ENCODE measurements at places on chromosomes 2 and 18. TPM values are rescaled to one million over a fixed set of nuclear protein-coding genes. Genes with fewer than 3 reads are reported as not detected.

Gene FAHD2B
- 8.2 TPM for polyA plus RNA-seq

DNA sequence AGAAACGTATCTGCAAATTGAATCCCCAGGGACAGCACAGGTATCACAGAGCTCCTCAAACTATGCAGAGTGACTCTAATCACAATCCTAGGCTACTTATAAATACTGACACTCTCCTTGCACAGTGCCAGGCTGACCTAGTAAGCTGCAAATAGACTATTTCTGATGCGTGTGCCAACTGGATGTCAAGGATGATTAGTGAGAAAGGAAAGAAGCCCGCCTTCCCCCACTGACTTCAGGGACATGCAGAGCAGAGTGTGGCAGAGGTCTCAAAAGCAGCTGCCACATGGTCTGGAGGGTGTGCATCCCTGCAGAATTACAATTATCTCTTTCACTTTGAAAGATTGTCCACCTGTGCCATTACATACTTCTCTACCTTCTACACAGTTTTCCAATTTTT lies 235.6 kb downstream of the CPS1 start:
- no peak for DNase-seq

DNA sequence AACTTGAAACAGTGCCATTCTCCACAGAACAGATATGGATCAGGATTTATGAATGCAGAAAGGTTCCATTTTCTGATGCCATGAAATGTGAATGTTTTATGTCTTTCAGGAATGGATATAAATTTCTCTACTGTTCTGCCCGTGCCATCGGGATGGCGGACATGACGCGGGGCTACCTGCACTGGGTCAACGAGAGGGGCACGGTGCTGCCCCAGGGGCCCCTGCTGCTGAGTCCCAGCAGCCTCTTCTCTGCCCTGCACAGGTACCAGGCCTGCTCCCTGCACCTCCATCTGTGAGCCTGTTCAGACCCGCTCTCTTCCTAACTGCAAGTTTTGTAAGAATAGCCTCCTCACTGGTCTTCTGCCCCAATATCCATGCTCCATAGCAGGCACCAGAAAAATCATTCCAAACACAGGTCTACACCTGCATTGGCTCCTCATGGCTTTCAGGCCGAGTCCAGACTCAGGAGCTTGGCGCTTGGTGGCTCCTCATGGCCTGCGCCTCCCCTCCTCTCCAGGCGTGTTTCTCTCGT lies 68.6 kb downstream of the LPIN1 start:
- DNase-seq, result no peak

GRCh38 chr2:134253117-134253704 lies 661 bp upstream of the MGAT5 start:
- DNase-seq, result no peak

GRCh38 chr2:44793322-44793870 lies 148.1 kb upstream of the SIX3 start:
- DNase-seq, result no peak

Gene NEB
- polyA plus RNA-seq, result 0.10 TPM

- DNase-seq, result no peak
Measured at GRCh38 chr2:215982465-215982875, 30.9 kb downstream of the MREG start.

GRCh38 chr2:162188451-162188850 lies 36.4 kb upstream of the GCG start:
- DNase-seq, result no peak

- DNase-seq, result no peak
Measured at GRCh38 chr2:171402906-171403580, 30.7 kb downstream of the METTL8 start.

DNA sequence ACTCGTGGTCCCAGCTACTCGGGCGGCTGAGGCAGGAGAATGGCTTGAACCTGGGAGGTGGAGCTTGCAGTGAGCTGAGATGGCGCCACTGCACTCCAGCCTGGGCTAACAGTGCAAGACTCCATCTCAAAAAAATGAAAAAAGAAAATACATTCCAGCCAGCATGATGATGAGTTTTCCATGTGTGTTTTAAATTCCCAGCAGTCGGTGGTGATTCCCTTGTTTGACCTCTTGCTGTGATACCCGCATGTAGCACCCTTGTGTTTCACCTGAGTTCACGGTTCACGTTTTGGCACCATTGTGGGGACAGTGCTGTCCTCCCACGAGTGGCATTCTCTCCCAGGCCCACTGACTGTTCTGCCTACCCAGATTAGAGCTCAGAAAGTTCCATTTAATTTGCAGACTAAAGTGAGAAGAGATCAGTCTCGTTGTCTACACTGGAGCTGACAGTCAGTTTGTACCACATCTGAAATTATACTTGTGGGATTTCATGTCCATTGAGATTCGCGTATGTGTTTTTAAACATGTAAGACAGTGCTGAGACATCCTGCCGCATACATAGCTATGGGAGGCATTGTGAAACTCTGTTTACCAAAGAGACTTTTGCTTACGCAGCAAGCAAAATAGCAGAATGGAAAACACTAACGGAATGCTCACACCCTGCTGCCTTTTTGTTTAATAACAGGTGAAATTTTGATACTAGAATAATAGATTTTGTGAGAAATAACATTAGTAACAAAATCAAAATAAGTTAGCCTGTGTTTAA lies 157.1 kb downstream of the GBX2 start:
- no peak for DNase-seq

- no peak for DNase-seq
Measured at GRCh38 chr18:63788447-63789096, 13.4 kb downstream of the SERPINB7 start.

GRCh38 chr2:19435815-19436214 lies 77.4 kb upstream of the OSR1 start:
- DNase-seq, result no peak

Gene SERPINB10
- polyA plus RNA-seq, result not detected

GRCh38 chr2:48444404-48444803 lies 85.5 kb upstream of the STON1 start:
- no peak for DNase-seq

DNA sequence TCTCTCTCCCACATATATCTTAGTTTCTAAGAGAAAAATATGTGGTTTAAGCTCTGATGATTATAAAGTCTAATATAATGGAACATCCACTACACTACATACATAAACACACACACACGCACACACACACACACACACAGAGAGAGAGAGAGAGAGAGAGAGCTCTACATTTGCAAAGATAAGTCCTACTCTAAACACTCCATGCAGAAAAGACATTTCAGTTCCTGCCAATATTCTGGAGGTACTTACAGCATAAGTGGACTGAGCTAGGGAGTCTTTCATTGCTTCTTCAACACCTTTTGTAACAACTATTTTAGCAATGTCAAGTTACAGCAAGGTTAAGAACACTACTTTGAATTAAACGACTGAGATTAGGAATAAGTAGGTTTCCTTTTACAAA lies 80.1 kb downstream of the FIGN start:
- no peak for DNase-seq

GRCh38 chr2:240431271-240431660 lies 4.2 kb upstream of the GPC1 start:
- DNase-seq, result no peak

DNA sequence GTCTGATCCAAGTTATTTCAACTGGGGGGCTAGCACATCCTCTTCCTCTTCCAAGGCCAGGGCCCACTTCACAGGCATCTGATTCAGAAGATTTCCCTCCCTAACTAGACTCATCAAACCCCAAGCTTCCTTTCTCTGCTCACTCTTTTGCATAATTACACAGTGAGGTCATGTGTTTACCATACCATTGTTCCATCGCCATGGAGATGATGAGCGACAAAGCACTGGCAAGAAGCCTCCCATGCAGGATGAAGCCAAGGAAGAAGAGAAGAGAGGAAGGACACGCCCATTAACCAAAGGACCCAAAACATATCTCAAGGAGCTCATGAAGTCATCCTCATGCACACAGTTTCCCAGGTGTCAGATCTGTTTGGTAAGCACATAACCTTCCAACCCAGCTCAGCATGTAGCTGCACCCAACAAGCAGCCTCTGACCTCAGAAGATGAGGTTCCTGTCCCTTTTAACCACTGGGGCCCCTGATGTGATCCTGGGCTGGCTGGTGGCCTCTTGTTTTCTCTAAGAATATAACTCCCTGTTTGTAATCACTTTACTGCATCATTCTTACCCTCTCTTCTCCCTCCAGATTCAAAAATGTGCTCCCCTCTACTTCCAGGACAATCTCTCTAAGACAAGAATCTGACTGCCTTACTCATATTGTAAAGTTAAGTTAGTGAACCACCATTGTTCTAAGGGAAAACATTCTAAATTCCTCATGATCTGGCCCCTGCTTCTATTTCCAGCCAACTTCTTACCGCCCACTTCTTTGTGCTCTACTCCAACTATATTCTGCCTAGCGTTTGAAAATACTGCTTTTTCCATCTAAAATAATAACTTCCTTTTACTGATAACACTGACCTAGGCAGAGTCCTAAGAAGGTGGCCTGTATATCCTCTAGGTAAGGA lies 190.1 kb downstream of the TTC32 start:
- DNase-seq, result no peak

DNA sequence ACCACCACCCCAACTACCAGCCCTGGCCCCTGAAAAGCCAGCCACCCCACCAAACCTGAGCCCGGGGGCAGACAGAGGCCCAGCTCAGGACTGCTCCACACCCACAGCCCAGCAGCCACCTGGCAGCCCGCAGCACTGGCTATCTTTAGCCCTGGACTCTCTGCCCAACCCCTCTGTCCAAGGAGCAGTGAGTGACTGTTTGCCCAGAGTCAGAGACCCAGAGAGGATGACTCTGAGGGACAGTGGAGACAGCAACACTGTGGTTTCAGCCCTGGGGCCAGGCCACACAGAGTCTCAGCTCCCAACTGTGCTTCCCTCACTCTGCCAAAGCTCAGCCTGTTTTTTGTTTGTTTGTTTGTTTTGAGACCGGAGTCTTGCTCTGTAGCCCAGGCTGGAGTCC lies 32.6 kb downstream of the BIN1 start:
- no peak for DNase-seq

- DNase-seq, result no peak
Measured at GRCh38 chr2:155350783-155351580, 652.5 kb downstream of the KCNJ3 start.

DNA sequence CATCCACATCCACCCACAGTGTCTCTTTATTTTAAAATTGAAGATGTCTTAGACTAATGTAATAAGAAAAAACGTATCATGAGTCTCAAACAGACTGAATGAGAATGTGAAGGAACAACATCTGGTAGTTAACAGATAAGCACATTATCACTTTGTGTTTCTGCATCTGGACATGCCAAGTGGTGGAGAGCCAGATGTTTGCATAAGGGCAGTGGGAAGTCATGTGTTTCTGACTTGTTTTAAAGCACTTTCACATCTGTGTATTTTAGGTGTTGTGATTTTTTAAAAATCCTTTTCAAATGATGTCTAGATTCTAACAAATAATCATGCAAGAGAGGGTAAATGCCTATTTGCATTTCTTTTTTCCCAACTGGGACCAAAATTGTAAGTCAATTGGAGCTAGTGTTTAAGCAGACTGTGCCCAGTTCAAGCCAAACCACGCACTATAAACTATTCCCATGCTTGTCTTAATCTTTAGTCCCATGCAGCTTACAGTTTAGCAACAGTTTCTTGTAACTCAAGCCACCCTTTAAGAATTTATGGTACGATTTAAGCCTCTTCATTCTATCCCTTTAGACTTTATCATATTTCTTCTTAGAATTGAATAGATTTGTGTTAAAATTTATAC lies 272.7 kb upstream of the DOK6 start:
- DNase-seq, result no peak

Gene RAMP1
- not detected for polyA plus RNA-seq

- DNase-seq, result no peak
Measured at GRCh38 chr2:140695155-140695554, 1435.7 kb downstream of the LRP1B start.

- no peak for DNase-seq
Measured at GRCh38 chr2:27019931-27020855, 12.6 kb upstream of the TMEM214 start.

Gene ST6GAL2
- polyA plus RNA-seq, result not detected

- DNase-seq, result no peak
Measured at GRCh38 chr2:118992740-118993391, 50.9 kb downstream of the MARCO start.

Gene APLF
- 2.9 TPM for polyA plus RNA-seq

Gene SCN3A
- 18.1 TPM for polyA plus RNA-seq

- no peak for DNase-seq
Measured at GRCh38 chr2:30759481-30759880, 47.8 kb downstream of the CAPN13 start.

- DNase-seq, result no peak
Measured at GRCh38 chr2:158761621-158762020, 33.5 kb upstream of the DAPL1 start.

GRCh38 chr18:25895518-25895917 lies 194.9 kb downstream of the SS18 start:
- DNase-seq, result no peak

DNA sequence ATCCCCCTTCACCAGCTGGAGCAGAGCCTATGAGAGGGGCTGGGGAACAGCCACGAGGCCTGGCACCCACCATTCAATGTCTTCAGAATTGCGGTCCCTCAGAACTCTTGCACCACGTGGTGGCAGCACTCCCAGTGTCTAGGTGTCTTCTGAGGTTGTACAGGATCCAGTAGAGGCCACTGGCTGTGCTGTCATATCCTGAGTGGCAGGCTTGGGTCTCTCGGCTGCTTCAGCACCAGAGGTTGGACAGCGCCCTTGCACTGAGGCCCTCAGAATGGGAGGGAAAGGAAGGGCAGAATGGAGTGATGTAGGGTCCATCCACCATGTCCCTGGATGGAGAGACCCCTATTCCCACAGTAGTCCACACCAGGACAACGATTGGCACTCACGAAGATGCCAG lies 112.0 kb upstream of the TEKT4 start:
- no peak for DNase-seq

DNA sequence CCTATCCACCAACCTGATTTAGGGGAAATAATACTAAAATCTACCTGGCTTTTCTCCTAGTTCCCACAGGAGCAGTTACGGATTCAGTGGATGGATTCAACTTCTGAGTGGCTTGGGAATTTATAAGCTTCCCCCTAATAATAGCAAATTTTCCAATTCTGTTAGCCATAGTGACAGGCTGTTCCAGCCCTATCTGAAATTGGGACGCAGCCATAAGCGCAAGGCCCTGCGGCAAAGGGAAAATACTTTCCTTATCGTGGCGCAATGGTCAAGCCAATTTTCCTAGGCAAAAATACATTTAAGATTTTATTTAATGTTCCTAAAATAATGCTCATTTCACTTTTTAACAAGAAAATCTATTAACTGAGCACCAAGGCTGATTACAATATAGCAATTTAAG lies 49.7 kb downstream of the CDH2 start:
- no peak for DNase-seq

DNA sequence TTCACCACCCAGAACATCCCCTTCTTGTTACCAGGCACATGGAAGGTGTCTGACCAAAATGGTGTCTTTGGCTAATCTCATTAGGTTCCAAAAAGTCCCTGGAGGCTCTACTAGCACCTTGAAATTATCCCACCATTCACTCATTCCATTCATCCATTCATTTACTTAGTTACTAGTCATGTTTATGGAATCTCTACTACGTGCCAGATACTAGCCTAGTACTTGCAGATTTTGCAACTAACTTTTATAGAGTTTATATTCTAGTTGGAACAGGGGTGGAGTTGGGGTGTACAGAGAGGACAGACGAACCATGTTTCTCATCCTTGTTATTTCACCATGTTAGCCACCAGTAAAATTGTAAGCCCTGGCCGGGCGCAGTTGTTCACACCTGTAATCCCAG lies 4.0 kb upstream of the NOP58 start:
- DNase-seq, result no peak

Gene SCYGR3
- not detected for polyA plus RNA-seq

Gene C2orf72
- not detected for polyA plus RNA-seq

- no peak for DNase-seq
Measured at GRCh38 chr2:49487139-49487538, 332.8 kb upstream of the FSHR start.

Measured in naive B cell (primary cell).